ENCODE measurements at places on chromosomes 12 and 14. TPM values are rescaled to one million over a fixed set of nuclear protein-coding genes. Genes with fewer than 3 reads are reported as not detected.

The HHIPL1 gene
- total RNA-seq: 0.29 TPM

- DNase-seq: no peak
These were observed 3.3 kb upstream of the CHURC1 start for GRCh38 chr14:64910847-64911495.

- no peak for DNase-seq
These were observed 382.8 kb downstream of the ADAMTS20 start for GRCh38 chr12:43169115-43169681.

DNA sequence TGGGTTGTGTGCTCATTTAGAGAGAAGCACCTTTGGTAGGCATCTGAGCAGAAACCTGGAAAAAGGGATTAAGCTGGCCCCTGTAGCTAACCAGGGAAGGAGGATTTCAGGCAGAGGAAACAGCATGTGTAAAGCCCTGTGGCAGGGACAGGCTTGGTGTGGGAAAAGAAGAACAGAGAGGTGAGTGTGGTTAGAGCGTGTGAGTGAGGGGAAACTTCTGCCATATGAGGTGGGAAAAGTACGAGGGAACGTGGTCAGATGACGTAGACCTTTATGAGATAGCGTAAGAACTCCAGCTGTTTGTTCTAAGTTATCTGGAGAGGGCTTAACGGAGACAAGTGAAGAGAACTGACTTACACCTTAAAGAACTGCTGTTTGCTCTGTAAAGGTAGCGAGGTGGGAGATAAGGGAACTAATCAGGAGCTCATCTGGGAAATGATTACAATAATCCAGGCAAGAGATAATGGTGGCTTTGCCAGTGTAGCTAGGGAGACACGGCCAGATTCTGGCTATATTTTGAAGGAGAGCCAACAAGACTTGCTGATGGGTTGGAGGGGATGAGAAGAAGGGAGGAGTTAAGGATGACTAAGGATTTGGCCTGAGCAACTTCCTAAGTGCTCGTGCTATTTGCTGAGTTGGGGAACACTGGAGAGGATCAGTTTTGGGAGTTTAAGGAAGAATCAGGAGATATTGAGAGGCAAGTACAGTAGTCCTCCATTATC is 234.0 kb downstream of the ETNK1 start:
- no peak for DNase-seq

DNA sequence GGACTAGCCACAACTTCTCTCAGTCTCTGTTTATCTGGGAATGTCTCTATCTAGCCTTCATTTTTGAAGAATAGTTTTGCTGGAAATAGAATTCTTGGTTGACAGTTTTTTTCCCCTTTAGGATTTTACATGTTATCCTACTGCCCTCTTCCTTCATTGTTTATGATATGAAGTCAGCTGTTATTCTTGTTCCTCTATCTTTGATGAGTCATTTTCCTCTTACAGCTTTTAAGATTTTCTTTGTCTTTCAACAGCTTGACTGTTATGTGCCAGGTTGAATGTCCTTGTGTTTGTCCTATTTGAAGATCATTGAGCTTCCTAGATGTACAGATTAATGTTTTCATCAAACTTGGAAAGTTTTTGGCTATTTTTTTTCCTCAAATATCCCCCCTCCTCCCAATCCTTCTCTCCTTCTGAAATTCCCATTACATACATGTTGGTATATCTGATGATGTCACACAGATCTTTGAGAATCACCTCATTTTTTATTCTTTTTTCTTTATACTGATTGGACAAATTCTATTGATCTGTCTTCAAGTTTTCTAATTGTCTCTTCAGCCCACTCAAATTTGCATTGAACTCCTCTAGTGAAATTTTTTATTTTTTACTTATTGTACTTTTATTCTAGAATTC is 4.5 kb upstream of the GOLGA5 start:
- DNase-seq: no peak

The TMTC2 gene
- 2.6 TPM for total RNA-seq

DNA sequence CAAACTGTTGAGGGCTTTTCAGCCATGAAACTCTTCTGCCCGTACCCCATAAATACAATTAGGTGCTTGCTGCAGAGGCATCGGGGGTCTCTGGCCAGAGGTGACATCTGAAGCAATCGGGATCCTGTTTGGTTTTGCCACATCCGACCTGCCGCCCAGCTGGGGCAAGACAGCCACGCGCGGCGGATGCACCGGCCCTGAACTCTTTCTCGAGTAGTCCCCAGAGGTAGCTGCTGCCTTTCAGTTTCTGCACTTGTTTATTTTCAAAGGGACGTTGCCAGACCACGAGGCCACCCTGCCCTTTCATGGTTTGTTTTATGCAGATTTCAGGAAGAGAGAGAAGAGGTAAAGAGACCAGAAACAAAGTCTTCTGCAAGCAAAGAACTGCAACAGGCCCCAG is 10.6 kb upstream of the MLXIP start:
- DNase-seq: peak; percentile 53

The GPX2 gene
- not detected for total RNA-seq

DNA sequence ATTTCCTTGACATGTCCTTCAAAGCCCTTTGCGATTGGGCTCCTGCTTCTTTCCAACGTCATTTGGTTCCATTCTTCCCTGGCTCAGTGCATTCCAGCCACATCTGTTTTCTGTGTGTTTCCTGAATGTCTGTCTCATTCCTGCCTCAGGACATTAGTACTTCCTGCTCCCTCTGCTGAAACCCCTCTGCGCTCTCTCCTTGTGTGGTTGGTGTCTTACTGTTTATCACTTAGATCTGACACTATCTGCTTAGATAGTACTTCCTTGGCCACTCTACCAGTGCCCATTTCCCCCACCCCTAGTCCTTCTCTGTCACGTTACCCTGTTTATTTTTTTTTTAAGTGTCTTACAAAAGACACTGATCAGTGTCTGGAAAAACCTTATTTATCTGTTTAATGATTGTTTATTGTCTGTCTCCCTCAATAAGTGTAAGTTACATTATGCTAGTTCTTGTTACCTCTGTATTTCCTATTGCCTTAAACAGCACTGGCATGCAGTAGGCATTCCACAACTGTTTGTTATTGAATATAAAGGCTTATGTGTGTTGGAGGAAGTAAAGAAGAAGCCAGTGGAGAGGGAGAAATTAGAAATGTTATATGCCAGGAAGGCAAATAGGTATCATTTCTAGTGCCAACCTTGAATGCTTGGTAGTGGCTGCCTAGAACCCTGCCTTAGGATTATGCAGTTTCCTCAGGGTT is 21.5 kb downstream of the DYRK2 start:
- DNase-seq: no peak

- no peak for DNase-seq
These were observed 36.0 kb upstream of the ESRRB start for GRCh38 chr14:76339728-76340615.

GRCh38 chr12:28104316-28104715 is 85.9 kb upstream of the CCDC91 start:
- DNase-seq: no peak

GRCh38 chr14:65972346-65972870 is 513.8 kb upstream of the CCDC196 start:
- no peak for DNase-seq

GRCh38 chr12:64090047-64090446 is 132.0 kb downstream of the KICS2 start:
- no peak for DNase-seq

GRCh38 chr12:38588624-38589305 is 272.2 kb downstream of the ALG10B start:
- no peak for DNase-seq

The RPS6KL1 gene
- total RNA-seq: 4.2 TPM

DNA sequence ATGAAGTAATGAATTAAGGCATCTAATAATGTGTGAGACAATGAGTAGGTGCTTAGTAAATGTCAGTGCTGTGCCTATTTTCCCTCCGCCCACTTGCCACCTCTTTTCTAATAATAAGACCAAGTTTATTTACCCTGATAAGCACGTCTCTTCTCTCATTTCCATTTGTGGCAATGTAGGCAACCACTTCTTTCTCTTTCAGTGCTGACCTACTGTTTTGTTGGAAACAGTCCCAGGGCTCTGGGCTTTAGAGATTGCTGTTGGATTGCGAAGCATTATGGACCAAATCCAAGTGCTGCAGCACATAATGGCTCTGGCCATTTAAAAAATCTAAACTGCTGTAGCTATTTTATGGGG is 141.3 kb upstream of the PLEKHG7 start:
- no peak for DNase-seq

DNA sequence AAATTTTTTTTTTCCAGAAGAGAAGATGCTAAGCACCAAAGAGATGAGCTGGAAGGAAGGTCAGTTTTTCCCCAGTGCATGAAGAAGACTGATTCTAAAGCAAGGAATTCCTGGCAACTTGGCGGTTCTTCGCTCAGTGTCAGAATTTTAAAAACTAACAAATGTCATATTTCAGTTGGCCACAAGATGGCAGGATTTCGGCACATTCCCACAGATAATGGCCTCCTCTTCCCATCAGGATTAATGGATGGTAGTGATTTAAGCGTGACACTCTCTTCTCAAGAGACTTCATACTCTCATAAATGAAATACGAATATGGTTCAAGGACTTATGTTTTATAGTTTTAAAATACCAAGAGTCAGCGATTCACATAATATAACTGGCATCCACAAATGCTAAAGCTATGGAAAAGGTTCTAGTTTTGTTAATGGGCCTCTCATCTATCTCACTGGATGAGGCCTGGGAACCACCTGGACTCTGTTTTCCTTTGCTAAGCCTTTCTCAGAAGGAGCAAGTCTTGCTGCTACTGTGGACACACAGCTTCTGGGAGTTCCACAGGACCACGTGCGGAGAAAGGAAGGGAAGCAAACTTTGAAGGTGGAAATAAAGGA is 46.1 kb upstream of the PTPRO start:
- no peak for DNase-seq

DNA sequence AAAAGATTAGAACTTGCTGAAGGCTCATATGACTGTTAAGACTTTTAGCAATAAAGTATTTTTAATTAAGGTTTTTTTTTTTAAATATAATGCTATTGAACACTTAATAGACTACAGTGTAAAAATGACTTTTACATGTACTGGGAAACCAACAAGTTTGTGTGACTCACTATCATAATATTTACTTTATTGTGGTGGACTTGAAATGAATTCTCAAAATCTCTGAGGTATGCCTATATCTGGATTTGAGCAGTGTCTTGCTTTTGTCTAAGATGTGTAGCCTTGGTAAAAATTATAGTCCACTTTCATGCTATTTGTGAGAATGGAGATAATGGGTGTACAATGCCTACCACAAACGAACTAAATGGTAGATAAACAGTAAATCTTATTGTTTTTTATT is 33.9 kb upstream of the NAV3 start:
- DNase-seq: no peak

DNA sequence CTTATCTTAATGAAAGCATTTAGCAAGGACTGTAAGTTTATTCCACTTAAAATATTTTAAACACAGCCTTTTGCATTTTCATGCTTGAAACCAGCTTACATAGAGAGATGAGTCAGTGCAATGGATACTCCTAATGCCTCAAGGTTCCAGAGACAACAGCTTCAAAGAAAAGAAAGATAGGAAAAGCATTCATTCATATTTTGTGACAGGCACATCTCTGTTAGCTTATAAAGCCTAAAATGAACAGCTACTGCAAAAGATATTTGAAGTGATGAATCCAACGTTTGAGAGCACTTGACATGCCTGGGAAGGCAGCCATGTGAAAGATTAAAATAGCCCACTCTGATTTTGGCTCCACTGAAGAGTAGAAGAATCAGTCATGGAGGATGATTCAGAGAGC is 814.5 kb downstream of the RPS29 start:
- no peak for DNase-seq

The CLEC4C gene
- total RNA-seq: not detected

GRCh38 chr14:71168564-71169427 is 261.5 kb downstream of the PCNX1 start:
- no peak for DNase-seq
